ENCODE measurements at places on chromosomes 16 and 17.

DNA sequence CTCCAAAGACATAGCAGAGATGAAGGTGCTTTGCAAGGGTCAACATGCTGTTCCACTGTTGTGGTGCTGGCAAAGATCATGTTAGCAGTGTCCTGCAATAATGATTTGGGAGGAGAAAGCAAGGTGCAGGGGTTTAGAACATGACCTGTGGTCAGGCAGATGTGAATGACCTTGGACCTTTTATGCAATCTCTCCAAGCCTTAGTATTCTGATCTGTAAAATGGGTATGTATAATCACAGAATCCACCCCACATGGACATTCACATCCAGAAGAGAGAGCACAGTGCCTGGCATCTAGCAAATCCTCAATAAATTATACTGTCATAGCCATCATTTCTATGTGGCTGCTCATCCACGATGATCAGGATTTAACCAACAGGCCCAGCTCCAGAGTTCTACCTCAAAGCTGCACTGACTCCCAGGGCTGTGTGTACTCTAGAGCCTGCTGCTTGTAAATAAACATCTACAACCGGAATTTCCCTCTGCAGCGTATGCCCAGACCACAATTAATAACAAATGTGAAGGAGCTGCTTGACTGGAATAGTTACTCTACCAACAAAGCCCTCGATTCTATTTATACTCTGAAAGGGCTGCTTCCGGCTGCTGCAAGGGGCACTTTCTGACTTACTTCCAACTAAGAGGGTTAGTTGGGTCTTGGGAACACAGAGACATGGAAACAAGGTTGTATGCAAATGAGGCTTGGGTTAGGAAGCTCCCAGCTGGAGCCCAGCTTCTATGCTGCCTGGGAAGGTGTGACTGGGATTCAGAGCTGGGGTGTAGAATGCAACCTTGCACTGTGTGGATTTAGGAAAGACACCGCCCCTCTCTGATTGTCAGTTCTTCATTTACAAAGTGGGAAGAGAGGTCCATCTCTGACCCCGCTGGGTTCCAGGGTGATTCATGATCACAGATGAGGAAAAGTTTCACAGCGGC lies 265.2 kb downstream of the XYLT1 start:
- DNase-seq = no peak

GRCh38 chr17:5378566-5379207 lies 40.8 kb downstream of the NUP88 start:
- DNase-seq = no peak

- DNase-seq = no peak
Observed at GRCh38 chr16:67910158-67910557, 17.1 kb downstream of the PSKH1 start.

GRCh38 chr17:17343896-17344506 lies 40.8 kb downstream of the NT5M start:
- DNase-seq = no peak

DNA sequence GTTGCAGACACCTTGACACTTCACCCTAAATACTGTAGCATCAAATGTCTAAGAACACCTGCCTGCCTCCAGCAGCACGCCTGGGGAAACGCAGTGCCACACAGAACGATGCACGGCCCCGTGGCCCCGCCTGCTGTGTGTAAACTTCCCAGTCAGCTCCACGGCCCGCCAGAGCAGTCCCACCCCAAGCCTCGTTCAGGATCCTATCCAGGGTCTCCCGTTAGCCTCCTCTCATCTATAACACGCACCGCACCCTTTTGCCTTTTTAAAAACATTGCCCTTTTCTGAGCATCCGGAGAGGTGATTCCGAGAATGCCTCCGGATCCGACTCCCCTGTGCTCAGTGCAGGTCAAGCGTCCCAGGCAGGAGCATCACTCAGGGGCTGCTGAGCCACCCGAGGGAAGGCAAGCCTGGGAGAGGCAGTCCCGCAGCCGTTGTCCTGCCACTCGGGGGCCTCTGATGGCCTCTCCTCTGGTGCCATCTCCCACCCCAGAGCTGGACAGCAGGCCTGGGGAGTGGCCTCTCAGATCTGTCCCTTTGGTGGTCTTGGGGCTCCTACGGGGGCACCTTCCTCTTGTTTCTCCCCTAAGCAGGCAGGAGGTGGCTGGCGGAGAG lies 37.9 kb upstream of the SLC38A10 start:
- no peak for DNase-seq

DNA sequence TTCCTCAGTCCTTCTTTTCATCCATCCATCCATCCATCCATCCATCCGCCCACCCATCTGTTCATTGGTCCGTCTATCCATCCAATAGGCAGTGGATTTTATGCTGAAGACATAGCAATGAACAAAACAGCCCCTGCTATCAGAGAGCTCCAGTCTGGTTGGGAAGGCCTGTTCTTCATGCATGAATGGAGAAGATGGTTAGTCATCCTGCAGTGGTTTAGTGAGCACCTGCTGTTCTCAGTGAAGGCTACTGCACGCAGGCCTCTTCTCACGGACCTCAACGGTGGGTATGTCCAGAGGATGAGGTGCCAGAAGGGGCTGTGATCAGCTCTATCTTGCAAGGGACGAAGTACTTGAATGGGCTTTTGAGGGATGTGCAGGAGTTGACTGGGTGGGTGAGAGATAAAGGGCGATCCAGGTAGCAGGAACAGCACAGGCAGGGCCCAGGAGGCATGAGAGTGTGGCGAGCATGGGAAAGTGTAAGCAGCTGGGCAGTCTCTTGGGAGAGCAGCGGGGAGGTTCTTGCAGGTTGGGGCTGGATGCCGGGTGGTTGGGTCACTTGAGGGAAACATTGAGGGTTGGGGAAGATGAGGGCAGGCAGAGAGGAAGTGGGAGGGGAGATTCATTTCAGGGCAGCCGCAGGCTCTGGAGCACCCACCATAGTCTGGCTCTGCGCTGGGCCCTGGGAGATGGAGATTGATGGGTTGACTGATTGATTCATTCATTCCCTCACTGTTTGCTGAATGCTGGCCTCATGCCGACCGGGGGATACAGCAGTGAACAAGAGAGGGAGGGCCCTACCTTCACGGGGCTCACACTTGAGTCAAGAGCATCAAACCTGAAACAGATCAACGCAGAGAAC lies 115.0 kb upstream of the CIBAR2 start:
- no peak for DNase-seq

DNA sequence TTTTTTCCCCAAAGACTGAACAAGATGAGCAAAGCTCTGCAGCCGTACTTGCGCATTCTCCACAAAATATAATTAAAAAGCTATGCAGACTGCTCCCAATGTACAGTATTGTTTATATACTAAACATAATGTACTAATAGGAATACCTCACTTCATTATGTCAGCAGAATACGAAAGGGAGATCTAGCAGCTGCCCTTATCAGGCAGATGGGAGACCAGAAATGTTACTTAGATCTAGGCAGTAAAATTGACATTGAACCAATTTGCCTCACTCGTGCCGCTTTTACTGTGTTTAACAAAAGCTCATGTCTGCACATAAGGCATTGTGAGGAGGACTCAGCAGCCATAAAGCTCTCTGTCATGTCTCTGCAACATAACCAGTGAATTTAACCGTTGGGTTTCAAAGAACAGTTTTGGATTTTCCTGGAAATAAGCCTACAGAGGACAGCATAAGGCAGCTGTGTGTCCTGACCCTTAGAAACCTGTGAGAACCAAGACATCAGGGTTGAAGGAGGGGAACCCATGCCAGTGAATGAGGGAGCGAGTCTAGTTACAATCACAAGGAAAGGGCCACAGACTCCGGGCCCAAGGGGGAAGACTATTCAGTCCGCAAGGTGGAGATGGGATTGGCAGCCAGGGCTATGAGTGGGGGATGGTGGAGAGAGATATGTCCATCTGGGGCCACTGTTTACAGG lies 71.4 kb downstream of the GNAO1 start:
- no peak for DNase-seq
